ENCODE measurements at places on chromosomes 6 and 20. TPM values are rescaled to one million over a fixed set of nuclear protein-coding genes. Genes with fewer than 3 reads are reported as not detected.

DNA sequence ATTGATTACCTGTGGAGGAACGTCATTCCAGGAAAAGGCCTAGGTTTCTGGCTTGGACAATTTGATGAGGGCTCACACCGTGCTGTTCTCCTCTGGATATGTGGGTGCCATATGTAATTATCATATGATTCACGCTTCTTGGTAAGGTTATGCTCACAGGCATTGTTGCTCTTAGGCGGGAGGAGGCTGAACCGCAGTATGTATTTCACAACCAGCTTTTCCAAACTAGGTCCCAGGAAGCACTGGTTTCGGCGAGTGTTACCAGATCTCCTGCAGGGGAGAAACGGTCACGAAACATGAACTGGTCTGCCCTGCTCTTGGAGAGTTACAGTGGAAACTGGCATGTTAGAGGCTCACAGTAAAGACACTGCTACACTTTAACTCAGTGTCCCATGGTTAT is 793 bp upstream of the FAM50B start:
- peak; percentile 77 for DNase-seq

GRCh38 chr6:127456465-127456864 is 2.7 kb downstream of the KIAA0408 start:
- no peak for DNase-seq

Gene WTAP
- 169 TPM for total RNA-seq

Gene ATP5F1E
- 26.1 TPM for total RNA-seq

- DNase-seq = peak; percentile 19
Measured at GRCh38 chr20:44901974-44902373, 7.9 kb upstream of the PABPC1L start.

Gene MDFI
- total RNA-seq = 53.7 TPM

Gene CCN2
- 82.6 TPM for total RNA-seq

DNA sequence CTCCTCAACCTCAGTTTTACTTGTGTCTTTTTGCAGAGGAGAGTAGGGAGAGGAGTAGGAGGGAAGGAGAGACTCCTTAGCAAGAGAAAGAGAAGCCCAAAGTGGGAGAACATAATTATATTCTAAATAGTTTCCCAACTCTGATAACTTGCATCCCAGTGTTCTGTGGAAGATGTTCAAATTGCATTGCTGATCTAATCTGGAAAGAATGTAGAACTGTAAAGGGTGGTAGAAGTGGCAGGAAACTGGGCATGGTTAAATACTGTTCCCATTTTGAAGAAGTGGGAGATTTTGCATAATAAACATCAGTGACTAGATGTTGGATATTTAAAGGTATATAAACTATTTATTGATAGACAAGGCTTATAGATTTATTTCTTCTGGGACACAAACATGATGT is 42.6 kb upstream of the HMGN3 start:
- peak; percentile 14 for DNase-seq

Gene DDO
- total RNA-seq = 1.2 TPM

- DNase-seq = no peak
Measured at GRCh38 chr6:149237464-149237863, 80.0 kb upstream of the TAB2 start.

All from Daoy (cell line).